Fibroblast of skin of right quadriceps (primary cell): ENCODE measurements at places on chromosomes 2 and 18.

DNA sequence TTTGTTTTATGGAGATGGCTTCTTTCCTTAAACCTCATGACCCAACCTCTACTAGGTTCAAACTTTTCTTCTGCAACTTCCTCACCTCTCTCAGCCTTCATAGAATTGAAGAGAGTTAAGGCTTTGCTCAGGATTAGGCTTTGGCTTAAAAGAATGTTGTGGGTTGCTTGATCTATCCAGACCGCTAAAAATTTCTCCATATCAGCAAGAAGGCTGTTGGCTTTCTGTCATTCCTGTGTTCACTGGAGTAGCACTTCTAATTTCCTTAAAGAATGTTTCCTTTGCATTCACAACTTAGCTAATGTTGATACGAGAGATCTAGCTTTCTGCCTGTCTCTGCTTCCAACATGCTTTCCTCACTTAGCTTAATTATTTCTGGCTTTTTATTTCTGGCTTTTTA lies 58.1 kb upstream of the KYNU start:
- DNase-seq, result no peak

- DNase-seq, result peak; percentile 3
These were observed 119.1 kb downstream of the AQP4 start for GRCh38 chr18:26746398-26746797.

- DNase-seq, result no peak
These were observed 73.4 kb upstream of the SMAD7 start for GRCh38 chr18:49023938-49024803.

DNA sequence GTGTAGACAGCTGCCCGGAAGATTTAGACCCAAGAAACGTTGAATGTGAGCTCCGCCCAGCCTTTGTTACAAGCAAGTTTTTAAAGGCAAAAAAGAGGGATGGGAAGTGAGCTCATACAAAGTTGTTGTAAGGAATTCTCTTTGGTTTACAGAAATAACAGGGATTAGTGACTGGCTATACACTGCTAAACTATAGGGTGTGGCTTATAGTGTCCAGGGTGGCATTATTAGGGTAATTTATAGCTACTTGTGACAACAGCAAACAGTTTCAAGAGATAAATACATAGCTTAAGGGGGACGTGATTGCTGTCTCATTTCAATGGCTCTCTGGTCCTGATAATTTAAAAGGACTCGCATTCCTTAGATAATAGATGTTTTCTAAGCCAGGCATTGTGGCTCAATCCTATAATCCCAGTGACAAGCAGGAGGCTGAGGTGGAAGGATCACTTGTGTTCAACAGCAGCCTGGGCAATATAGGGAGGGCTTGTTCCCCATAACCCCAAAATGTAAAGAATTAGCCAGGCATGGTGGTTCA lies 66.5 kb upstream of the TGIF1 start:
- DNase-seq, result peak; percentile 9

DNA sequence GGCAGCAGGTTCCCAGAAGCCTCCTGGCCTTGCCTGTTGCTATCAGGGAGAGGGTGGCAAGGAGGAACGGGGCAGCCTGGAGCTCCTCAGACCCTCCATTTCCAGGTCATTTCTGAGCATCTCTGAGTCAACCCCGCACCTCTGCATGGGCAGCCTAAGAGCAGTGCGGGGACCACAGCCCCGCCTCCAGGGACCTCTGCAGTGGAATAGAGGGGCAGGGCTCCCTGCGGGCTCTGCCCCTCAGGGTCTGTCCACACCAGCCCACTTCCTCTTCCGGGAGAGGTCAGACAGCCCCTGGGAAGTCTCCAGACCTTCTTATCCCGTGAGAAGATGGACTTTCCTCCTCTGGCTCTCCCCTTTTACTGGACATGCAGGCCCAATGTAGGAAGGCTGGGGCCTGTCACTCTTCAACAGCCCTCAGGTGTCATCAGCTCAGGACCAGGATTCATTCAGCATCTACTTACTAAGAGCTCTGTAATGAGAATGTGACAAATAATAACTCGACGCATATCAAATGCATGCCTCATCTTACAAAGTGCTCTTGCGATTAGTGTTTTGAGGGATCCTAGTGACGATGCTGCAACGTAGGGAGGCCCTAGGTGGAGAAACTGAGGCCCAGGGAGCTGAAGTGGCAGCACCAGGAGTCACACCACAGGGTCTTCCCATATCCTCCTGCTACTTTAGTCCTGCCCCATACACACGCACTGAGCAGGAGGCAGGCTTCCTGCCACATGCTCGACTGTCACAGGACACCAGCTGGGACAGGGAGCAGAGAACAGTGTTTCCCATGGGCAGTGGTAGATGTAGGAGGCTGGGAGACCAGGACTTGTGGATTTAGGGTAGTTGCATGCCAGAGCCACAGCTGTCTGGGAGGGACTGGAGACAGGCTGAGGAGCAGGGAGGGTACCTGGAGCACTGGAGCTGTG lies 28.0 kb downstream of the SH2D6 start:
- no peak for DNase-seq

GRCh38 chr2:84840306-84840705 lies 40.6 kb downstream of the TRABD2A start:
- no peak for DNase-seq

- peak; percentile 65 for DNase-seq
These were observed 2.3 kb downstream of the RAB11FIP5 start for GRCh38 chr2:73110168-73111072.

GRCh38 chr2:14790041-14790640 lies 157.6 kb downstream of the LRATD1 start:
- peak; percentile 16 for DNase-seq

- DNase-seq, result no peak
These were observed 7.9 kb downstream of the CTLA4 start for GRCh38 chr2:203875471-203875870.

DNA sequence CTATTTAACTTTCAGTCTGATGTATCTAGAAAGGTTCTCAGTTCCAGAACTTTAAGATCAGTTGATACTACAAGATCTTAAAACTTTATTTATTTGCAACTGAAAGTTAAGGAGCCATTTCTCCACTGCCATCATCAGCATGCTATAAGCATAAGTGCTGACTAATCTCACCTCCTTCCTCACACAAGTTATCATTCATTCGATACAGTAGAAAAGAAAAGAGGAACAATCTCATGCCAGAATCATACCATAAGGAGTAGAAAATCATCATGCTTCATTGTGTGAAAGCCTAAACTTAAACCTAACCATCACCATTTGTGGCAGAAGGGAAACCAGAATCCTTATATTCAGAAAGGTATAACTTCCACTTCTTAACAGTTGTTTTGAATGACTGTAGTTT lies 176.6 kb upstream of the NRXN1 start:
- DNase-seq, result no peak

DNA sequence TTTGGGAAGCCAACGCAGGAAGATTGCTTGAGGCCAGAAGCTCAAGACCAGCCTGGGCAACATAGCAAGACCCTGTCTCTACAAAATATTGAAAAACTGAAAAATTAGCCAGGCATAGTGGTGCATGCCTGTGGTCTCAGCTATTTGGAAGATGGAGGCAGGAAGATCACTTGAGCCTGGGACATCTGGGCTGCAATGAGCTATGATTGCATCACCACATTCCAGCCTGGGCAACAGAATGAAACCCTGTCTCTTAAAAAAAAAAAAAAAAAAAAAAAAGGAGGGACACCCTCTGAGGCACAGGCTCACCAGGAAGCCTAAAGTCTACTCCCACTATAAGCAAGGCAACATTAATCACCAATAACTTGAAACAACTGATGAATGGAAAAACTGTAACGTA lies 151.1 kb downstream of the CCDC148 start:
- no peak for DNase-seq

- no peak for DNase-seq
These were observed 933.6 kb upstream of the FANCL start for GRCh38 chr2:59174536-59175243.

DNA sequence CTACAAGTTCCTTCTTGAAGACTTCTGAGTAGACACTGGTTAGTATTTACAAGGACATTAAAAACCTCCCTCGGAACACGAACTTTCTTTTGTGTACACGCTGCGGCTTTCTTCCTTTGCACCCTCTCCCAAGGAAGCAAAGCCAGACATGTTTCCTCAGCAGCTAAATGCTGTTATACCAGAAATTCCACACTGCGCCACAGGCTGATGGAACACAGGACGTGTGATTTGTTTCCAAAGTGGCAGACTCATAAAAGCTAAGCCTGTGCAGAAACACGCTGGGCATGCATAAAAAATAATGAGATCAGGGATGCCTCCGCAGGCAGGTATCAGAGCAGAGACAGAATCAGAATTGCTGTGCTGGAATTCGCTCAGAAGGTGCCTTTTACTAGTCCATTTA lies 73.0 kb upstream of the RGPD5 start:
- no peak for DNase-seq

DNA sequence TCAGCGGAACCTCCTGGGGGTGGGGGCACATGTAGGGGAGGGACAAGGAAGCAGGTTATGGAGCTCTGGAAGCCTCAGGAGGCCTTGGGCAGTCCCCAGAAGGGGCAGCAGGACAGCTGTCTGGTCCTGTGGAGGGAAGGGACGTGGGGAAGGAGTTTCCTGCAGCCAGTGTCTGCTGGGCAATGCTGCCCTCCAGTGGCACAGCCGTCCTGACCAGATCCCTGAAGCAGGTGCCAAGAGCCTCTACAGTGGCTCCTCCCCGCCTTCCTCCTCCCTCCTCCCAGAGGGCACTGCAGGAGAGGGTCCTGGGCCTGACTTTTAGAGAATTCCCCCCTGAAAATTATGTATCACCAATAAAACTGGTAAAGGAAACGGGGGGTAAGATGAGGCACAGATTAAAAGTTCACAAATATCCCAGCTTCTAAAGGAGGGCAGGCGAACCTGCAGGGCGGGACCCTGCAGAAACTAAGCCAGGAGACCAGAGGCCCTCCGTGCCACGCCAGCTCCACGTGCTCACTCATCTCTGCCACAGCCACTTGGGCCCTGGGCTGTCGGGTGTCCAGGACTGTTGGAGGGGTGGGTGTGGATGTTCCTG lies 258.5 kb downstream of the TWIST2 start:
- peak; percentile 51 for DNase-seq

DNA sequence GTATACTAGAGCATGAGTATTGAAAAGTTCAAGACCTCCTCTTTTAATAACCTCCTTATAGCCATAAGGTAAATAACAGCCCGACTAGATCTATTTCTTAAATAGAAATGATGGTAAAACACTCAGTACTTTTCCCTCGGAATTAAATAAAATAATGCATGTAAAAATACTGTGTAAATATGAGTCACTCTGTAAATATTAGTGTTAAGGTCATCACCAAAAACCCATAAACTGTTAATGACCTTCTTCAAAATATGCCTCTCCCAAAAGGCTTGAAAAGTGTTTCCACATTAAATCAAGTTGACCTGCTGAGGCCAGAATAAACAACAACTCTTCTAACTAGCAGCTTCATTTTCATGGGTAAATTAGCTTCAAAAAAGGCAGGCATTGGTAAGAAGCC lies 25.3 kb upstream of the BZW1 start:
- peak; percentile 37 for DNase-seq

GRCh38 chr2:223529696-223530095 lies 72.5 kb downstream of the SCG2 start:
- DNase-seq, result peak; percentile 63

- DNase-seq, result no peak
These were observed 179.1 kb downstream of the ANKRD44 start for GRCh38 chr2:197131558-197131855.

- no peak for DNase-seq
These were observed 6.8 kb downstream of the FHL2 start for GRCh38 chr2:105391763-105392662.

- no peak for DNase-seq
These were observed 4.1 kb upstream of the LOXHD1 start for GRCh38 chr18:46660957-46661749.

- DNase-seq, result no peak
These were observed 15.5 kb upstream of the SPATA3 start for GRCh38 chr2:230980468-230980867.

DNA sequence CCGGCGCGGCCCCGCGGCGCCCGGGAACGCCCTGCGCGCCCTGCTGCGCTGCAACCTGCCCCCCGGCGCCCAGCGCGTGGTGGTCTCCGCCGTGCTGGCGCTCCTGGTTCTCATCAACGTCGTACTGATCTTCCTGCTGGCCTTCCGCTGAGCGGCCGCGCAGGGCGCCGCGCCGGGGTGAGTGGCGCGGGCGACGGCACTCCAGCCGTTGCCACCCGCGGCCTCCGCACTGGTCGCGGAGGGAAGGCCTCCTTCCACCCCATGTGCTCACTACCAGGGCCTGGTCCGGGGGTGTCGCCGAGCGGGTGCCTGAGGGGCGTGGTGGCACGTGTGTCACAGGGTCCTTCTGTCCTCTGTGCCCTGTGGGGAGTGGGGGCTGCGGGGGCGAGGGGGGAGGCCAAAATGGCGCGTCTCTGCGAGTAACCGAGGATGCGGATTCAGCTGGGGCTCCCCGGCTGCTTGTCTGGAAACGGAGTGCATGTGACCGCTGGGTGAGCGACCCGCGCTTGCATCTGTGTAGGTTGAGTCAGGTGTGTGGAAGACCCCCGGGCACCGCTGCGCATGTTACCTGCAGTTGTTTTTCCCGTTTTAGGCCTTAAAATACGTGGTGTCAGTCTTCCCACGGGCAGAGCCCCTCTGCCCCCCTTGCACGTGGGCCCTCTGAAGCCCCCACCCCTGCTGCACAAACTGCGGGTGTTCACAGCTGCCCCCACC lies 58.0 kb downstream of the FAM168B start:
- DNase-seq, result no peak

DNA sequence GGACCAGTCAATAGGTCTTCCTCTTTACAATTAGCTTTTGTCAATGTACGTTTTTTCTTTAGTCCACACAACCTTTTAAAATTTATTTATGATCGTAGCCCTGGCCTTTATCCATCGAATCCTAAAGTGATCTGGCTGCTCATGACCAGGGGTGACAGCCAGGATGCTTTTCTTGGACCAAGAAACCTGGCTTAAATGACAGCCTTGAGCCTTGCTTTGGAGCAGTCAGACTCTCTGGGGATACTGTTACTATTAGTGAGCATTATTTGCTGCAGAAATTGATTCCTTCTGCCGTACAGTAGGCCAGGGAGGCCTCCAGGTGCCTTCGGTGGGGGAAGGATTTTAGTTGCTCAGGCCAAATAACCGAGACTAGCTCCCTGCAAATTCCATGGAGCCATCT lies 70.2 kb downstream of the AGAP1 start:
- DNase-seq, result no peak

DNA sequence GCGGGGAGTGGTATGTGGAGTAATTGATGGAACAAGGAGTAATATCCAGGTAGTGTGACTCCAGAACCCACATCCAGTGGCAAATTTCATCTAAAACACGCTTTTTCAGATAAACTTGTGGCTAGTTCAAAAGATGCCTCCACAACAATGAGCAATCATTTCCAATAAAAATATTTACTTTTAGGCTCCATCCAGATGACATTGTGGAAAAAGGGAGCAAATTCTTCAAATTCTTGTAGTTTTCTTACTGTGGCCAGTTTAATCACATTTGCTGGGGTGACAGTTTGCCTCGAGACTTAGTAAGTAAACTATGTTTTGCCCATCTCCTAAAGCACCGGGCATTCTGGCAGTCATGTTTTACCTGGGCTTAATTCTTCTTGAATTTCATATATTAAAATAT lies 243.6 kb downstream of the IRS1 start:
- no peak for DNase-seq
